ENCODE measurements at places on chromosomes 5 and 9.

GRCh38 chr5:137751869-137752491, 2.2 kb downstream of the HNRNPA0 start:
- no peak for DNase-seq

DNA sequence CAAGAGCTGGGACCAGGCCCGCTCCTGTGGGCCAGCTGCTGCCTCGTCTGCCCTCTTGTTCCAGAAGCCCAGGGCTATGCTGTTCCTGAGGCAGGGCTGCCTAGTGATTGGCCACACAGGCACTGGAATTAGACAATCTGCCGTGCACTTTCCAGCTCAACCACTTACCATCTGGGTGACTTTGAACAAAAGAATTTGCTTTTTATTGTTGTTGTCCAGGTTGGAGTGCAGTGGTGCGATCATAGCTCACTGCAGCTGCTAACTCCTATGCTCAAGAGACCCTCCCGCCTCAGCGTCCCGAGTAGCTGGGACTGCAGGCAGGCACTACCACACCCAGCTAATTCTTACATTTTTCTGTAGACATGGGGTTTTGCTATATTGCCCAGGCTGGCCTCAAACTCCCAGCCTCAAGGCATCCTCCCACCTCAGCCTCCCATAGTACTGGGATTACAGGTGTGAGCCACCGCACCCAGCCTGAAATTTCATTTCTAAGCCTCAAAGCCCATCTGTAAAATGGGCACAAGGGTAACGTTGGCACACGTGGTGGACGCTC, 1.2 kb upstream of the NEK6 start:
- peak; percentile 84 for DNase-seq

GRCh38 chr5:170597109-170597751, 93.4 kb downstream of the KCNIP1 start:
- peak; percentile 30 for DNase-seq

DNA sequence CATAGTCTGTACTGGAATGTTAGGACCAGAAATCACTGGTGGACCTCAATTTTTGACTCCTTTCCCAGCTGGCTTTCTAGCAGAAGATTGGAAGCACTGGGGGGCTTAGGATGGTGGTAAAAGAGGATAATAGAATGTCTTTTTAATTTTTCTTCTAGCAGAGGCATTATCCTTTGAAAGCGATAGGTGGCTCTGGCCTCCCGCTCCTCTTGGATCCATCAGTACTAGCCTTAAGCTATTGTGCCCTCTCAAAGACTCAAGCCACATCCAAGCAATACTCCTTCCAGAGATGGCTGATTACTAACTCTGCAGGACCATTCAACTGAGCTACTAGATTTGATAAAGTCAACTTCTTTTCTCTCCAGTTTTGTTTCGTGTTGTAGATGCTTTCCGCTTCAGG, 610.6 kb downstream of the CDH12 start:
- no peak for DNase-seq

DNA sequence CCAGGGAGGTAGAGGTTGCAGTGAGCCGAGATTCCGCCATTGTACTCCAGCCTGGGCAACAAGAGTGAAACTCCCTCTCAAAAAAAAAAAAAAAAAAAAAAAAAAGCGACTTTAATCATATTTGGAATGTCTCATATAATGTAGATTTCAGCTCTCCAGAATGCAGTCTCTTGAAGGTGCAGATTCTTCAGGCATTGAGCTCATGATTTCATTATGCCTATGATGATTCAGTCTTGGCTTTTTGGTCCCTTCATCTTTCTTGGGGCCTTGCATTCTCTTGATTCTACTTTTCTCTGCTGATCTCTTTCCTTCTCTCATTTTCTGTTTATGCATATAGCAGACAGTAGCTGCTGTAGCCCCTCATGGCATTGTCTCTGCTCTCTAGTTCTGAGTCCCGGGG, 22.9 kb downstream of the KDM4C start:
- peak; percentile 19 for DNase-seq

GRCh38 chr5:143214458-143214857, 189.0 kb downstream of the NR3C1 start:
- DNase-seq = no peak
